ENCODE measurements at places on chromosomes 4 and X.

DNA sequence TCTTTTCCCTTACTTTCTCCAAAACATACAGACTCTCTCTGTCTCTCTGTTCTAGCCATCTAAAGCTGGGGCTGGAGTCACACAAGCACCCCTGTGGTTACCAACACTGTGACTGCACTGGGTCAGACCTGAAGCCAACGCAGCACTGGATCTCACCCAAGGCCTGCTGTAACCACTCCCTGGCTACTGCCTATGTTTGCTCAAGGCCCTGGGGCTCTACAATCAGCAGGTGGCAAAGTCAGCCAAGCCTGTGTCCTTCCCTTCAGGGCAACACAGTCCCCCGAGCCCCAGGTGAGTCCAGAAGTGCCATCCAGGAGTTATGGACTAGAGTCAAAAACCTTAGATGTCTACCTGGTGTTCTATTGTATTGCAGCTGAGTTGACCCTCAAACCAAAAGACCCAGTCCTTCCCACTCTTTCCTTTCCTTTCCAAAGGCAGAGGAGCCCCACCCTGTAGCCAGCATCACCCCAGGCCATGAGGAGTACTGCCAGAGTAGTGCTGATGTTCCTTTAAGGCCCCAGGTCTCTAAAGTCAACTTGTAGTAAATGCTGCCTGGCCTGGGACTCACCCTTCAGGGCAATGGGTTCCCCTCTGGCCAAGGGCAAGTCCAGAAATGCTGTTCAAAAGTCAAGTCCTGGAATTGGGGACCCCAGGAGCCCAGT is 58.8 kb upstream of the RAP2C start:
- DNase-seq: no peak

DNA sequence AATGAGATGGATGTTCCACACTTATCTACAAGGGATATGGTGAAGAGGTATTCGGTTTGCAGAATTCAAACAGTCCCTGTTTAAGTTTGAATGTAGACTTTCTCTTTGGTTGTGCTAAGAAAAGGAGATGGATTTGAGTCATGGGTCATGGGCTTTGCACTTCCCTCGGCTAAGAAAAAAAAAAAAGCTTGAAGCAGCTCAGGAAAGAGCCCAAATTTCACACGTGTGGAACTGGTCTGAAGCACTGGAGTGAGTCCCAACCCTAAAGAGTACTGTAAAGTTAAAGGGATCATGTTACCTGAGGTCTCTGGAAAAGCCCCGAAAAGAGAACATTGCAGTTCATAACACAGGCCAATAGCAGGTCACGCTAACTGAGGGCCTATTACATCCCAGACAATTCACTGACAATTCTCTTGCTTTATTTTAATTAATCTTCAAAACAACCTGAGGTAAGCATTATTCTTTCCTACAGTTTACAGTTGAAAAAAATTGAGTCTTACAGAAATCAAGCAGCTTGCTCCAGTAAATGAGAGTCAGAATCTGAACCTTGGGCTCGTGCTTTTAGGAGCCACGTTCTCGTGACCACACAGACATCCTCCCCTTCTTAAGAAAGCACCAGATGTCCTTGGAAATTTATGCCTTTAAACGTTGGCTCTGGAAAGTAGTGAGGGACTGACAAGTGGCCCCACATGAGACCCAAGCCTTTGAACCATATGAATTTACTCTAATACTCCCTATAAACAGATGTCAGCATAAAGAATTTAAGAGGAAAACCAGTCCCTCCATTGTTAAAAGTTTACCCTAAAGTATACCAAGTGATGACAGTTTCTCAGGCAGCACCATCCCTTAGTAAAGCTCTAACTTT is 89.3 kb downstream of the MAD2L1 start:
- DNase-seq: no peak

GRCh38 chr4:112938461-112939058 is 110.9 kb upstream of the ANK2 start:
- no peak for DNase-seq

GRCh38 chr4:180335566-180335965 is 1907.6 kb upstream of the TENM3 start:
- no peak for DNase-seq

DNA sequence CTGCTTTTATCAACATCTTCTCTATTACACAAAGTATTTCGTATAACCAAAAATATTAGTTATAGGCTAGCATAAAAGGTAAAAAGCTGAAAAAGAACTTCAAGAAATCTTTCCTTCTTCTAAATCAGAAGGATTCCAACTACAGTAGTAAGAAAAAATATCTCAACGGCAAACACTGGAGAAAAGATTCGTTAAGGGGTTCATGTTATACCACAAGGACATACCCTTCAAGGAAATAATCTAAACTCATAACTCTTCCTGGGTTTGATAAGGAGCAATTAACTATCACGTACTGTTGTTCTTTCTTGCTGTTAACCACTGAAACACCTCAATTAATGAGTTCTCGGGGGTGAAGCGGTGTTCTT is 1.5 kb downstream of the SMIM14 start:
- no peak for DNase-seq

DNA sequence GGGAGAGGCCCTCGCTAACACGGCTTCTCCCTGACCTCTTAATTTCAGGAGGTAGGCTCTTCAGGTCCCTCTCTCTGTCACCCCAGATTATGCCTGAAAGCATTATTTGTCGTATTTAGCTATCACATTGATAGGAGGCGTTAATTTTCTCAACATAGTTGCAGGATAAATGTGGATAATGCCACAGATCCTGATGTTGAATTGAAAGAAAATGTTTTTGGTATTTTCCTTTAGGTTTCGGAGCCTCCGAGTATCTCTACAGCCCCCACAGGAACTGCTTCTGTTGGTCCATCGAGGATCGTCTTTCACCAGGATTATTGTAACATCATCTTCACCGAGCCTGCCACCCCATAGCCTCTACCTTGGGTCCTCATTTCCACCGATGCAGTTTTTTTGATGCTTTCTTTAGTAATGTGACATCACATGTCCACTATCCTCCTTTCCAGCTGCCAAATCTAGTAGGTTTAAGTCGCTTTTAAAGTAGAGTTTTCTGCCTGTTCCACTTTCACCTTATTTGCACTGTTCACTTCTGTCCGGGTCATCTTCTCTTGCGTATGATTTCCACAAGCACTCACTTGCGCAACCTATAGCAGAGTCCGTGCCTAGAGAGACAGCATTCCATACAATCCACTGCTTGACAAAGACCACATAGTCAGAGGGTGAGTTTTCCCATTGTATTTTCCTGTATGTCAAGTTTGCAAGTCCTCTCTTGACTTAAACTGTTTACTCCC is 665 bp downstream of the TIGD2 start:
- no peak for DNase-seq

DNA sequence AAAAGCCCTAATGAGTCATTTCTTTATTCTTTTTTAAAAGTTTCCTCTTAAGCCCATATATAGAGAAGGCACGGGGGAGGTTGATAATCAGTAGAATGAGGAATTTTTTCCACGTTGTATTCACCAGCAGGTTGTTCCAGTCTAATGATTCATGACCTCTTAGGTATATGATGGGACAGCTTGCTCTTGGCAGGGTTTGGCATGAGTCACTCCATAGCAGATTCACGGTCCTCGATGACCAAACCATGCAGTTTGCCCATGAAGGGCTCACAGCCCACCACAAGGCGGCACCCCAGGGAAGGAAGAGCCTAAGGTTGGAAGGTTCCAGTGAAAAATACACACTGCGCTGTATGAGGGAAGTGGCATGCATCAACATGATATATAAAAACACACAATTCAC is 623.8 kb upstream of the DIPK2B start:
- DNase-seq: no peak

GRCh38 chr4:101232074-101232776 is 115.1 kb downstream of the PPP3CA start:
- DNase-seq: no peak

DNA sequence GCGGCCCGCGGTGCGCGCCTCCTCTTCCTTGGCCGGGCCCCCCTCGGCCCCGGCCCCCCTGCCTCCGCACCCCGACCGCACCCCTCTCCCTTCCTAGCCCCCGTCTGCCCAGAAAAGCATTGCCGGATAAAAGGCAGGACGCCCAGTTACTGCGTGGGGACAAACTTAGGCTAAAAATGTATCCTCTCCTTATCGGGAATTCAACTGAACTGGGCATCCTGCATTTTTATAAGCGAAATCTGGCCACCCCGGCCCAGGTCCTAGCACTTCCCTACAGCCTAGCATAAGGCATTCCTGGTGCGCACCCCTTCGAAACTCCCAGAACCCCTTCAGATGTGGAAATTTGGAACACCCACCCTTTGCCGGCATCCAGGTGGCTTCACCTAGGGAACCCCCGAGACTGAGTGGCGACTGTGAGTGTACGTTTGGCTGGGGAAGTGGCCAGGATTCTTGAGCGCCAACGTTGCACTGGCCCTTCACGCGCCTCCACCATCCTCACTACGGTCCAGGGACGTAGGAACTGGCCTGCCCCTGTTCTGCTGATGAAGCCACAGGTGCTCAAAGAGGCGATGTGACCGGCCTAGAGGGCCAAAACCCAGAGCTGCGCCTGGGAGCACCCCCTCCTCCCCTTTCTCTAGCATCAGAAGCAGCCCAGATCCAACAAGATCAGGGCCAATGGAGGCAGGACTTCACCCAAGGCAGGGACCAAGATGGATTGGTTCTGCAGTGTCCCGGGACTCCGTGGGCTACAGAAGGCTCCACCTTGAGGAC is 5.7 kb upstream of the RNF4 start:
- DNase-seq: no peak
